ENCODE measurements at places on chromosomes 12 and 14.

GRCh38 chr12:97629382-97629781, 166.8 kb downstream of the RMST start:
- DNase-seq: no peak

DNA sequence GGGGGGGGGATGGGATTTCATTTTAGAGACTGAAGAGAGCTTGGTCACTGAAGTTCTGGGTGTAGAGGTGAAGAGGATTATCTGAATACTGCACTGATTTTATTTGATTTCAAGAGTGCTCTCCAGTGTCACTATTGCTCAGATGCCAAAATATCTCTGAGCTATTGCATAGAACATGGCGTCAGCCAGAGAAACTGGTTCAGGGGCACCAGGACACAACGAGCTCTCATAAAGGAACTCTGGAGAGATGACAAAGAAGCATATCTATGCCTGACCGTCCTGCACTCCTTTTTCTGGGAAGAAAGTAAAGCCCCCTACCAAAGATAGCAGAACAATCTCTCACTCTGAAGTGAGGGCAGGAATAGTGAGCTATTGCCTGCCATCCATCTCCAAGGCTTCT, 2.0 kb downstream of the SLC7A8 start:
- DNase-seq: no peak

- DNase-seq: no peak
Observed at GRCh38 chr14:69666690-69667211, 55.4 kb downstream of the SUSD6 start.

DNA sequence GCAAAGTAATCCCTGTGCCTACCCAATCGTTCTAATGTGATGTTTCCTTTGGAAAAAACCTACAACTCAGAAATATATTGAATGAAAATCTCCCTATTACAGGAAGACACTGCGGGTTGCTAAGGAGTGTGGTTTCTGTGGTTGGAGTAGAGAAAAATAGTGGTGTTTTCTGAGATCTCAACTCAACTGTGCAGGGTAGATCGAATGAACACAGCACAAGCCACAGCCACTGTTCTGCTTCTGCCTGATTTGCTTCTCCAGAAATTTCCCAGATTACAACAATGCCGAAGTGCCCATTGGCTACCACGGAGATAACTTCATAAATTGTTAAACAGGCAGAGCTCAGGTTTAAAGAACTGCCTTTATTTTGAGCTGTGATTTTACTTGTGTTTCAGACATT, 480.4 kb downstream of the DIO2 start:
- no peak for DNase-seq

DNA sequence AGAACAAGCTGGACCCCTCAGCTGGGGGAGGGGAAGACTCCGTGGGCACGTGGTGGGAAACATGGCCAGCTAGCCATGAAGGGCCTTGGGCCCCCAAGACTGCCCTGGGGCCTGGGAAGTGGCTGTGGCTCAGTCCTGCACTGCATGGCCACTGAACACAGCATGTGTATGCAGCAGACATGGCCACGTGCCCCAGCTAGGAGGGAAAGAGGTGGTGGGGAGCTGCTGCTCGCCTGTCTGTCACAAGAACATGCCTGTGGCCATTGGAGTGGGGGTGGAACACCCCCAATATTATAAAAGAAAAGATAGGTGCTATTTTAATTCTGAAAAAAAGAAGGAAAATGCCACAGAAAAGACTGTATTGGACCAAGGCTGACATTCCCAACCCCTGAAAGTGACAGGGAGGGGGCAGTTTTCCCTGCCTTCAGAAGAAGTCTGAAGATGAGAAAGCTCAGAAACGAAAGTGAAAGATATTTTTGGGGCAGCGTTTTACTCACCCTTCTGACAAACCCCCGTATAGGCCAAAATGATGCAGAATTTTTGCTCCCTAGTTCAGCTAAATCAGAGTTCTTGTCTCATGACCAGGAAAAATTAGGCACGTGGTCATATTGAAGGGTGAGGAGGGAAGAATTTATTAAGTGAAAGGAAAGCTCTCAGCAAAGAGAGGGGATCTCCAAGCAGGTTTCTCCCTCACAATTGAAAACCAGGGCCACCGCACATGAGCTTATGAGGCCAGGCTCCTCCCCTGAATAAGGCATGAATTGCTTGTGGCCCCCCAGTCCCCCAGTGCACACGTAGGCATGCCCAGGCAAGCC, 35.2 kb upstream of the PCNX1 start:
- DNase-seq: no peak

DNA sequence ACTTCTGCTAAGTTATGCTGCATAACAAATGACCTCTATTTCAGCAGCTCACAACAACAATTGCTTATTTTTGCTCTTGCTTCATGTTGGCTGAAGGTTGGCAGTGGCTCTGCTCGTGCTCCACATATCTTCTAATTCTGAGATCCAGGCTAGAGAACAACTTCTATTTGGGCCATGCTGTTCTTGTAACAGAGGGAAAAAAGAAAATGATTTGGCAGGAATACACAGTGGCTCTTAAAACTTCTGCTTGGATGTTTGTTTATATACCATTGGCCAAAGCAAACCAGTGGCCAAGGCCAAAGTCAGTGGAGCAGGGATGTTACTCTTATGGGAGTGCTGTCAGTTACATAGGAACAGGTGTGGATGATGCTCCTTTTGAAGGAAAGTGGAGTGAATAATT, 32.1 kb downstream of the GPHN start:
- DNase-seq: no peak

GRCh38 chr12:55842681-55843429, at the start of gene MMP19:
Gene MMP19, minus strand, starts transcription at chr12:55842936. Its CDS starts 106 bp downstream, at chr12:55842830.
- DNase-seq: no peak

- DNase-seq: no peak
Observed at GRCh38 chr14:91368776-91369416, 48.7 kb downstream of the CCDC88C start.

DNA sequence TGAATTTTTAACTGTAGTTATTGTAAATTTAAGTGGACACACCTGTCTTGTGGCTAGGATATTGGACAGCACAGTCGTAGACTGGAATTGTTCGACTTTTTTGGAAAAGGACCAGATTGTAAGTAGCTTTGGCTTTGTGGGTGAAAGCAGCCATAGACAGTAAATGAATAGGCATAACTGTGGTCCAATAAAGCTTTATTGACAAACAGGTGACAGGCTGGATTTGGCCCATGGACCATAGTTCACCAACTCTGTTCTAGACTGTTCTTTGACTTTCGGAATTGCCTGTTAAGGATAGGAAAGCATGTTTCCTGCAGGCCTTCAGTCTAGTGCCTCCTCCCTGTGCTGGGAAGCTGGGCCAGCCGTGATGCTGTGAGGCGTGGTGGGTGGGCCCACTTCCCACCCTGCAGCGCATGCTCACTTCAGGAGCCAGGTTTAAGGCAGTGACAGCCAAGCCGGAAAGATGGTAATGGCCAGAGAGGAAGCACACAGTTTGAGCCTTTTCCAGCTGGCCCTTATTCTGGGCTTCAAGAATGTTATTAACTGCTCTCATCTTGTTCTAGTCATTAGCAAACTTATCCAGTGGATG, 51.8 kb downstream of the PPP2R5C start:
- DNase-seq: no peak

GRCh38 chr12:62933220-62933601, 1.7 kb downstream of the PPM1H start:
- DNase-seq: peak; percentile 57

- DNase-seq: no peak
Observed at GRCh38 chr14:95225251-95225887, 68.0 kb upstream of the DICER1 start.

DNA sequence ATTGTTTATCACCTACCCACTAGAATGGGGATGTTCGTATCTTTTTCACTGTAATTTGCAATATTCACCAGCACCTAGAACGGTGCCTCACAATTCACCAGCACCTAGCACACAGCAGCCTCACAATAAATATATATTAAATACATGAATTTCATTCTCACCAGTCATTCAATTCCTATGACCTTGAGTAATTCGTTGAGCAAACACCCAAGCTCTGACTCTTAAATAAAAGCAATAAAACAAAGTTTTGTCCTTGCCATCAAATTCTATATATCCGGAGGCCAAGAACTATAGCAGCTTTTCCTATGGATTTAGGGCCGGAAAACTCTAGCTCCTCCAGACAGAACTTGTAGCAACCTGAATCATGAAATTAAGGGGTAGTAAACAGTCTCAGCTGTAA, 981 bp downstream of the VTI1B start:
- no peak for DNase-seq

GRCh38 chr12:99097171-99097570, 452.1 kb downstream of the APAF1 start:
- no peak for DNase-seq

DNA sequence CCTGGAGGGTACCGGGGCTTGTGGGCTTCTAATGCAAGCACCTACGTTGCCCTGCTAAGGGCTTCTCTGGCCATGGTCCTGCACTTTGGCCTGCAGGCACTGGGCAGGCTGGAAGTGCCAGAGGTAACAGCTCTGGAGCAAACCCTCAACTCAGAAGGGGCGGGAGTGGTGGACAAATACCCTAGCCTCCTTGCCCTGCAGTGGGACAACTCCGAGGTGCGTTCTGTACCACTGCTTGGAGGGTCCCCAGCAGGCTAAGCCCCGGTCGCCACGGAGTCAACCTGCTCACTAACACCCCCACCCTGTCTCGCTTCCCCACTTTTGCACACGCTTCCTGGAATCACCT, 20.4 kb upstream of the BEGAIN start:
- no peak for DNase-seq

DNA sequence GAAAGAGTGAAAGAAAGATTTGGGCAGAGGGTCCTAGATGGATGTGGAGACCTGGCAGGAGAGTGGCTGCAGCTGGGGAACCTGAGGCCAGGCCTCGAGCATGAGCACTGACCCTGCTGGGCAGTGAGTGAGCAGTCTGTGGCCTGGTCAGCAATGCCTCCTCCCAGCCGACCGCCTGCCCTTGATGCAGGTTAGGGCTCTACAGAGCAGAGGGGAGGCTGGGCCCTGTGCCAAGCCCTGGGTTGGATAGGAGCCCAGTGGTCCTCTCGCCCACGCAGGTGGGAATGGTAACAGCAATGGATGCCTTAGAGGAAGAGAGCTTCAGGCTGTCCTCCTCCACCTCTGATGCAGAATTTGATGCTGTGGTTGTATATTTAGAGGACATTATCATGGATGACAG, 59.8 kb downstream of the RAB35 start:
- DNase-seq: no peak

DNA sequence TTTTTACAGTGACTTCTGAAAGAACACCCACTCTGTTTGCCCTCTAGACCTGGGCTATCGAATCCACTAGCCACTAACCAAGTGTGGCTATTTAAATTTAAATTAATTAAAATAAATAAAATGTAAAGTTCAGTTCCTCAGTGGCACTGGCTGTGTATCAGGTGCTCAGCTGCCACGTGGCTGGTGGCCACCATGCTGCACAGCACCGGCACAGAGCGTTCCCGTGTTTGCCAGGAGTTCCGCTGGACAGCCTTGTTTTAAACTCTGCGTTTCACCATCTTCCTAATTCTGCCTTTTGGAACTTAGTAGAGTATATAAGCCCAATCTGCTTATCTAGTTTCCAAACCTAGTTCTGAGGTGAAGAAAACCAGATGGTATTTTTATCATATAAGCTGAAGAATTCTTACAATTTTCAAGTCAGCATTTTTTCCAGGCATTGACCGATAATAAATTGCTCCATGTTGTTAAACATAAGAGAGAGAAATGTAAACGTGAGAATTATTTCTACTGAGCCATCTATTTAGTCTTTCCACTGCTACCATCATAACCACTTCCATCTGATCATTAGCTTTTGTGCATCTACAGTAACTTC, 339.0 kb downstream of the CACNA1C start:
- DNase-seq: no peak

DNA sequence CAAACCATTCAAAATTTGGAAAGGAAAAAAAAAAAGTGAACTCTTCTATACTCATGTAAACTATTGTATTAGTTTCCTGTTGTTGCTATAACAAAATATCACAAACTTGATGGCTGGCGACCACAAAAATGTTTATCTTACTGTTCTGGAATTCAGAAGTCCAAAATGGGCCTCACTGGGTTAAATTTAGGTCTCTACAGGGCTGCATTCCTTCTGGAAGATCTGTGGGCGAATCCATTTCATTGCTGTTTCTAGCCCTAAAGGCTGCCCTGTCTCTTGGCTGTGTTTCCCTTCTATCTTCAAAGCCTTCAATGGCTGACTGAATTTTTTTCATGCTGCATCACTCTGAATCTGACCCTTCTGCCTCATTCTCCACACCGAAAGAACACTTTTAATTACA, 105.1 kb upstream of the NAV3 start:
- DNase-seq: no peak

- no peak for DNase-seq
Observed at GRCh38 chr12:6699259-6699988, 1.2 kb downstream of the PIANP start.

- DNase-seq: no peak
Observed at GRCh38 chr12:24719293-24719721, 229.6 kb downstream of the BCAT1 start.

DNA sequence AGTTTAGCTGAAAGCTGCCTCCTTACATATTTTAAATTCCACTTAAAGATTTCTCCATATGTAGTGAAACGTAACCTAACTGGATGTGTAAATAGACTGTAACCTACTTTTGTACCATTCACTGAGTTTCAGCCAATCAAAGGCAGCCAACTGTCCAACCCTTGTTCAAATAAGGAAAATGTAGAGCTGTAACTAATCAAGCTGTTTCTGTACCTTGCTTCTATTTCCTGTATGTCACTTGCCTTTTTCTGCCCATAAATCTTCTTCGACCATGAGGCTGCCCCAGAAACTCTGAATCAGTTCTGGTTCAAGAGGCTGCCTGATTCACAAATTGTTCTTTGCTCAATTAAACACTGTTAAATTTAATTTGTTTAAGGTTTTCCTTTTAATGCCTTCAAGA, 6.3 kb downstream of the SLC7A8 start:
- DNase-seq: no peak

- no peak for DNase-seq
Observed at GRCh38 chr12:132669166-132669879, 17.8 kb downstream of the POLE start.

- no peak for DNase-seq
Observed at GRCh38 chr14:57549765-57550420, 56.2 kb upstream of the CCDC198 start.
